Calu3 (cell line): ENCODE measurements at places on chromosomes 16 and 17. TPM values are rescaled to one million over a fixed set of nuclear protein-coding genes. Genes with fewer than 3 reads are reported as not detected.

Gene CWC25
- 77.8 and 78.9 TPM in 2 replicates for total RNA-seq

DNA sequence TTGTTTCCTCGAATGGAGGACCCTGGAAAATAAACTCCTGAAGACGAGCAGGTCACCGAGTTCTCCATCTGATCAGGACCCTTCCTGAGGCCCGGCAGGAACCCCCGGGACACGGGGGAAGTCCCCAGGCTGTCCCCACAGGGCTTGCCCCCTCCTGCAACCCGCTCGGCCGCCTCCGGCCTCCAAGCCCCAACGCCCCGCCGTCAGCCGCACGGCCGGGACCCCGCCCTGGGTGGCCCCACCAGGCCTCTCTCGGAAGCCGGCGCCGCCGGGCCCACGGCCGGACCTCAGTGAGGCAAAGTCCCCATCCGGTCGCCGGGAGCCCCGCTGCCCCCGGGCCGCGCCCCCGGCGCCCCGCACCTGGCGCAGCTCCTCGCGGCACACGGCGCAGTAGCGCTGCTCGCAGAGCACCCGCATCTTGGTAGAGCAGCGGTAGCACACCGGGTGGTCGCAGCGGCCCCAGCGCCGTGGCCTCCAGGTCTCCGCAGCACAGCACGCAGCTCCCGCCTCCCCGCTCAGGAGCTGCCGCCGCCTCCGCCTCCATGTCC, 383 bp downstream of the ZNF598 start:
- DNase-seq: peak; percentile 37
- H3K36me3 ChIP-seq: peaks cover 44% of the 10 kb centered on the region
- H3K27ac ChIP-seq: peak overlapping the region; percentile 40
- H3K4me3 ChIP-seq: peak overlapping the region; percentile 89
- no peaks in the 10 kb centered on the region for H3K27me3 ChIP-seq

Gene SLC38A8
- not detected in 2 replicates for total RNA-seq

Gene ENPP7
- not detected in 2 replicates for total RNA-seq

- no peaks in the 10 kb centered on the region for H3K27me3 ChIP-seq
- H3K27ac ChIP-seq: no peak overlapping the region
- H3K4me3 ChIP-seq: no peak overlapping the region
- no peaks in the 10 kb centered on the region for H3K4me1 ChIP-seq
- DNase-seq: no peak
- peaks cover 4% of the 10 kb centered on the region for H3K36me3 ChIP-seq
Measured at GRCh38 chr16:14388243-14388642, 241.8 kb downstream of the PARN start.
